Amygdala (tissue), 56 donors: ENCODE measurements at places on chromosomes 5 and 9.
A peak's percentile ranks its signal among the peaks of the same experiment; 100 is the strongest.

- DNase-seq = peak; percentile 47
Observed at GRCh38 chr5:43008363-43009153, 31.6 kb downstream of the ANXA2R start.

- DNase-seq = no peak
Observed at GRCh38 chr5:142175039-142175438, 66.5 kb downstream of the NDFIP1 start.

GRCh38 chr5:107456281-107456715, 214.4 kb downstream of the EFNA5 start:
- no peak for DNase-seq

DNA sequence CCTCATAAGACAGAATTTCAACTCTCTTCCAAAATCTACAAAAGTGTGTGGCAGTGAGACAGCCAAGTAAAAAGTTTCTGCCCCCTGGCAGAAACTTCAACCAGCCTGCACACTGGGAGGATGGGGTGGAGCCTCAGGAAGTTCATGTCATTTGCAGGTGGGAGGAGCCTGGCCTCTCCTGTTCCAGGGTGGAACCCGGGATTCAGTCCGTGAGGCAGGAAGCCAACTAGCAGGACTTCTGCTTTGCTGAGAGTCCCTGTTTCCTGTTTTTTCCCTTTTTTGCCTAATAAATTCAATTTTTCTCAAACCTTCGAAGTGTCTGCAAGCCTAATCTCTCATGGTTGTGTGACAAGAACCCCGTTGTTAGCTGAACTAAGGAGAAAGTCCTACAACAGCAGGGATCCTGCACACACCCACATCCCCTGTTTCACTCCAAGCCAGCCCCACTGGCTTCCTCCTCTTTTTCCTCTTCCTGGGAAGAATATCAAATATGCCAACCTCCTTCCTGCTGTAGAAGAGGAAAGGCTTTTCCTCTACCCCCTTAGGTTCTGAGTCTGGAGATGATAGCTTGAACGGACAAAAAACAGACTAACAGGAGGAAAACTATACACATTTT, 69.3 kb downstream of the ALDH7A1 start:
- no peak for DNase-seq

DNA sequence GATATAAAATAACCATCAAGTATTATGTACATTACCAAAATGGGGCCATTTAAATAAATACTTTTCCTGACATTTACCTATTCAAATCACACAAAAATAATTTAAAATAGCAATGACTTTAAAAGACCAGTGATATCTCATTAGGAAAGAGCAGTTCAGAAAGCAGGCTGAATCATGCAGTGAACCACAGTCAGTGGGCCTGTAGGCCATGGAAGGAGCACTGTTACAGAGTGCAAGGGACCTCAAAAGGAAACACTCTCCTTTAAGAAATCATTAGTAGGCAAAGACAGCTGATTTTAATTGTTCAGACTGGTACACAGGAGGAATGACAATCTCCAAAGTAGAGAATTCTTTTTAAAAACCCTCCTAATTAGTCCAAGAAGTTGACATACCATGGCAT, 283.5 kb upstream of the EFNA5 start:
- DNase-seq = no peak

DNA sequence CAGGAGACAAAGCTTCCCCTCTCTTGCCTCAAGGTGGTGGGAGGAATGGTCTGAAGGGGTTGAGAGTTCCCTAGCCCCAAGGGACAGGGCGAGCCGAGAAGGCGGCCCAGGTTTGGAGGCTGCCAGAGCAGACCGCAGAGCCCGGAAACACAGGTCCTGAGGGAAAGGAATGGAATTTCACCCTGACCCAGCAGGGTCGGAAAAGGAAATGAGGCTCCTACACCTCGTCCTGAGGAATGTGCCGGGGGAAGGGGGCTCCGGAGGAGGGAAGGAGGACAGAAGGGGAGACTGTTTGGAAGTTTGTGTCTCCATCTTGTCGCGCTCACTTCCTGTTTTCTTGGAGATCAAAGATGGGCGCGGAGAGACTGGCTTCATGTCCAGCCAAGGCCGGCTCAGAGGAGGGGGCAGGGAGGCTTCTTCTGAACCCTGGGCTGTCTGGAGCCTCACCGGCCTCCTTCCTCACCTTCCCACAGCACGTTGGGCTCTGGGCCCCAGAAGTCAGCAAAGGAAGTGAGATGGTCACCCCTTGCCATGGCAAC, 9.6 kb downstream of the ENG start:
- DNase-seq = no peak

DNA sequence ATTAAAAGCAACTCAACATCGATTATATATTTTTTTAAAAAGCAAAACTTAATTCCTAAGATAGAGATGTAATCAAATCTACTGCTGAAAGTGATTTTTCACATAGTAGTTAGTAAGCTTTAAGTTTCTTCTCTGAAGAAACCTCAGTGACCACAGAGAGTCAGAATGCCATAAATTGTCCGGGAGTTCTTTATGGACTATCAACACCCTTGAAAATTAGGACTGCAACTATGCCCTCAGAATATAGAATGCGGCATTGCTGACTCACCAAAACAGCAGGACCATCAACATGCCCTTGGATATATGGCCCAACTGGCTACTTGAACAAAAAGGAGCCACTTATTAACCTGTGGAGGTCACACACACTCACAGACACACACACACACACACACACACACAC, 228.9 kb upstream of the SNX2 start:
- DNase-seq = no peak

GRCh38 chr5:179273441-179274145, 71.7 kb downstream of the ADAMTS2 start:
- no peak for DNase-seq

DNA sequence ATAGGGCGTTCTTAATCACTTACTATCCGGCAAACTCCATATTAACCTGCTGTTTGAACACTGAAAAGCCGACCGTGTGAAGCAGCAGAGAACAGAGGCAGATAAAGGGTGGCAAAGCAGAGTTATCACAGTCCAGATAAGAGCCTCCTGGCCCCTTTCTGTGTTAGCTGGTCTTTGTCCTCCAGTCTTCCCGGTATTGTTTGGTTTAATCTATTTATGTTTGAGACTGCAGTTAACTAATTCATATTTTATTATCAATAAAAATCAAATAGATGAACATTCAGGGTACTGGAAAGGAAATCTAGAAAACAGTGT, 6.0 kb upstream of the HTR4 start:
- no peak for DNase-seq

DNA sequence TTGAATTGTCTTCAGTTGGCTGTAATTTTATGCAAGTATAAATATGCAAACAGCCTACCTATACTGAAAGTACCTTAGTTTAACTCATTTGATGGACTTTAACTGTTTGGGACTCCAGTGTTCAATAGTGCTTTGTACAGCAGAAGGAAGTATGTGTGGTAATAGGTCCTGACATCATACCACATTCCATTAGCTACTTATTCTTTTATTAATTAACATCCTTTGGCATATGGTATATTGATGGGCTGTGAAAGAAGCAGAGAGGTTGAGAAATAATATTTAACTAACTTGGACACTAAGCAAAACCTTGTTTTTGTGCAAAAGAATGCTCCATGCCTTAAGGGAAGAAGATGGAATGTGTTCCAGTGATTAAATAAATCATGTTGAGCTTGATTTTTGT, 97.6 kb upstream of the SEMA6A start:
- DNase-seq = no peak

DNA sequence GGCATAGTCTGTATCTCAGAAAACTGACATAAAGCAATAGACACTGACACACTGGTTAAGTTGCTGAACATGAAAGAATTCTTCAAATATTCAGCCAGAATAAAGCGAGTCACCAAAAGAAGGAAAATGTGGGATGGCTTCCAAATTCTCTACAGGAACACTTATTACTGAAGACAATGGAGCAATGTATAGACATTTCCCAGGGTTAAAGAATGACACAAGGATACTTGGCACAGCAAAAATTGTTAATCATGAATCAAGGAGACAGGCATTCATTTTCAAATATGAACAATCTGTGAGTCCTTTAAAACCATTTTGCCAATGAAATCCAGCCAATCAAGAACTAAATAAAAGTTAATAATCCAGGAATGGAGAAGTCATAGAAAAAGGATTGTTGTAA, 92.5 kb downstream of the MTX3 start:
- DNase-seq = no peak

DNA sequence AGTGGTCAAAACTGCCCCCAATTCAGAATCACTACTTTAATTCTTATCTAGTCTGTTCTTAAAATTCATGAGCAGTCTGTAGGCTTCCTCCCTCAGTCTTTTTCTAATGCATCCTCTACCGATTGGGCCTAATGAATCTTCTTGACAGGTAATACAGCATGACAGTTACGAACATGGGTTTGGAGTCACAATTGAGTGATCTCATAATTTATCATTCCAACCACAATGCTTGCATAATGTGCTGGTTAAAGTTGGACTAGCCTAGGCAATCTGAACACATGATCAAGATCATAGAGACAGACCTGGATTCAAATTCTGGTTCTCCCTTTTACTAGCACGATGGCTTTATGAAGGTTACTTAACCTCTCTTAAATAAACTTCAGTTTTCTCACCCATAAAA, 33.1 kb upstream of the SETD9 start:
- no peak for DNase-seq

DNA sequence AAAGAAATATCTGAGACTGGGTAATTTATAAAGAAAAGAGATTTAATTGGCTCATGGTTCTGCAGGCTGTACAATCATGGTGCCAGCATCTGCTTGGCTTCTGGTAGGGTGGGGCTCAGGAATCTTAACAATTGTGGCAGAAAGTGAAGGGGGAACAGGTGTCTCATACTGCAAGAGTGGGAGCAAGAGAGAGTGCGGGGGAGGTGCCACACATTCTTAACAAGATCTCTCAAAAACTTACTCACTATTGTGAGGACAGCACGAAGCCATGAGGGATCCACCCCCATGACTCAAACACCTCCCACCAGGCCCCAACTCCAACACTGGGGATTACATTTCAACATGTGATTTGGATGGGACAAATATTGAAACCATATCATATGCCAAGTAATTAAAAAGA, 70.1 kb upstream of the PANK3 start:
- no peak for DNase-seq

DNA sequence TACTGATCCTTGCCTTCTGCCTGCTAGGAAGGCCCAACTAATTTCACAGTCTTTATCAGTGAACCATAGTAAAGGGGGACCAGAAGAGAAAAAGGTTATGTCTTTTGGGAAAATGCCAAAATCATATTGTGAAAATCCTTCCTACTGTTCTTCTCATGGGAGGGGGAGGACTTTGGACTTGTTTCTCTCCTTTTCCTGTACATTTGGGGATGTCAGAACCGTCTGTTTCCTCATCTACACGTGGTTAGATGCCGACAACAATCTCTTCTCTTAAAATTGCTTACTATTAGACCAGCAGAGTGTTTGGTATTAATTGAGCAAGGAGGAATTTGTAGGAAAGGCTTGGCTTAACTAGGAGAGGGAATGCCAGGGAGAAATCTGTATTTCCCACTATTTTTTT, 77.2 kb downstream of the TMC1 start:
- DNase-seq = no peak

GRCh38 chr5:57817001-57817453, 334.4 kb upstream of the ACTBL2 start:
- no peak for DNase-seq

GRCh38 chr5:135307143-135307903, 91.7 kb downstream of the MACROH2A1 start:
- DNase-seq = no peak

DNA sequence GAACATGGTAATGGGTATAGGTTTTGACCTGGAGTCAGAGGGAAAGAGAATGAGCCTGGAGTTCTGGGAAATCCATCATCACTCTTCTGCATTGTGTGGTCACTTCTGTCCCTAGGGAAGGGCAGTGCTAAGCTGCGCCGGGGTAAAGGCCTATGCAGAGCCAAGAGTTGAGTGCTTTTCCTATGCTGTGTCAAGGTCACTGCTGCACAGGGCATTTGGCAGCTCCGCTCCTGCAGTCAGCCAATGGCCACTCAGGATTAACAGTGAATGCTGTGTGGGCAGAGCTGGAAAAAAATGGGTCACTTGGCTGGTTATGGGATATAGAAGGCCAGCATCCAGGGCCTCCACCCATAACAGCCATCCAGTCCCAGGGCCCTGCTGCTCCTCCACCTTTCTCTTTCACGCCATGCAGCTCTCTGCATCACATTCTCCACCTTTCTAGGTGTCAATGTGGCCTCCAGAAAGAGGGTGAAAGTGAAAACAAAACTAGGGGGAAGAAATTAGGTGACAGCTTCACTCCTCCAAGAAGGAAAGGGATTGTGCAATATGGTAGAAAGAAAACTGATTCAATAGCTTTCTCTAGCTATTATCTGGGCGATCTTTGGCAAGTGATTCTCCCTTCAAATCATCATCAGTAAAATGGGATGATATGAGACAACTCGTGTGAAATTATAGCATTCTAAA, 279.3 kb upstream of the ANKRD55 start:
- DNase-seq = no peak

DNA sequence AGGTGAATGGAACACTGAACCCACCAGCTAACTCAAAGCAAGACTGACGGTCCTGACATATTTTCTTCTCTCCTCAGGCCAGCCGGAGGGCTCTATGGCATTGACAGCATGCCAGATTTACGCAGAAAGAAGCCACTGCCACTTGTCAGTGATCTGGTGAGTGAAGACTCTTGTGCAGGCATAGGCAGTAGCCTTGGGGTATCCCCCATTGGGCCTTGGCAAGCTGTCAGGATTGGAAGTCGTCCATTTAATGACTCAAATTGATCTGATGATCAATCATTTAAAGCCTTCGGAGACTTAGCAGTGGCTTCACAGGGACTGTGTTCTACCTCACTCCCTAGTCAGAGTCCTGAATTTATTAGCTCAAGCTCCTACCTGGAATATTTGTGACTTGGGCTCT, 119.7 kb upstream of the RUSC2 start:
- no peak for DNase-seq

- no peak for DNase-seq
Observed at GRCh38 chr5:124395926-124396325, 350.5 kb downstream of the ZNF608 start.

GRCh38 chr5:142545650-142546322, 140.1 kb downstream of the FGF1 start:
- DNase-seq = no peak

DNA sequence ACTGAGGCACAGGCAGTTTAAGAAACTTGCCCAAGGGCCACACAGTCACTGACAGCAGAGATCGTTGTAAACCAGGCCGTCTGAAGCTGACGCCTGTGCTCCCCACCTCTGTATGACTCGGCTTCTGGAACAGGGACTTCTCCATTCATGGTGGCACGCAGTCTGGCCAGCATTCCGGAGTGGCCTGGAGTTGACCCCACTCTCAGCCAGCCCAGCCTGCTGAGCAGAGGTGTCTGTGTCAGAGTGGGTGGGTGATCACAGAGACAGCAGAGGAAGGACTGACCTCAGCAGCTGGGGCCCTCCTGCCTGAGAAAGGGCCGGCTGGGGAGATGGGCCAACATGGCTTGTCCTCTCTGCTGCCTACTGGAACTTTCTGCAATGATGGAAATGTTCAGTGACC, 12.6 kb downstream of the LRSAM1 start:
- DNase-seq = no peak

GRCh38 chr5:55364537-55365055, 56.8 kb downstream of the MTREX start:
- no peak for DNase-seq

GRCh38 chr9:38360839-38361472, 31.5 kb upstream of the ALDH1B1 start:
- no peak for DNase-seq

GRCh38 chr5:23139338-23140171, 286.4 kb upstream of the CDH12 start:
- DNase-seq = no peak
